Lung (tissue), 17 donors: ENCODE measurements at places on chromosomes 5 and 9. TPM values are rescaled to one million over a fixed set of nuclear protein-coding genes. Genes with fewer than 3 reads are reported as not detected.

DNA sequence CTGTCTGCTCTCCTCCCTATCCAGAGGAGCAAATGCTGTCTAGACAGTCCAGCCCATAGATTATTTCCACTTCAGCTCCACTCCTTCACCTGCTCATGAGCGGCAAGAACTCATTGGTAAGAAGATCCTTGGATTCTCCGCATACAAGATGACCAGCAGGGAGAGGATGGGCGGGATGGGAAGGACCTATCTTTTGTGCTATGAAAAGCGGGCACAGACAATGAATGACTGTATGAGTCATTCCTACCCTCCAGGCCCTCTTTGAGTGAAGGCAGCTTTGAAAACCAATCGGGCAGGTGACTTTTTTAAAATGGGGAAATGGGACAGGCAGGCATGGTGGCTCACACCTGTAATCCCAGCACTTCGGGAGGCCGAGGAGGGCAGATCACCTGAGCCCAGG, 49.4 kb downstream of the SMIM23 start:
- no peak for DNase-seq

DNA sequence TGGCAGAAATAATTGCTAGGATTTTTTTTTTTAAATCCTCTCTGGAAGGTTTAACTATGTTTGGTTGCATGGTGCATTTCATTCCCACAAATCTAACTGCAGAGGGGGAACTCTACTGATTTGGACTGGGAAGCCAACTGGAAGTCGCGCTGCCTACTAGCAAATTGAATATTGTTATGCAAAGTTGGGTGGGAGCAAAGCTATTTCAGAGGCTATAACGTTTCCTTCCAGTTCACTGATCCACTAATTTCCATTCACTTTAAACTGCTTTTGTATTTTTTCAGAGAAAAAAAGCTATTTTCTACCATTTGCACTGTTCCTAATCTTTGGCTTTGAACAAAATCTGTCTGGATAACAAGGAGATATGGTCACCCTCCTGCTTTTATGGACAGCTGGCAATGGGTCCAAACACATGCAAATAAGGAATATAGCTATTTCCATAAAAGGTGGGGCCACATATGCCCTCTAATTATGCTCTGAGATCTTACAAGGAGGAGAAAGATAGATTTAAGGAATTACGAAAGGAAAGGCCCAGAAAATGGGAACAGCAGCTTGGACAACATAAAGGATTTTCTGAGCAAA, 40.1 kb downstream of the MACIR start:
- no peak for DNase-seq

The TSPAN17 gene
- total RNA-seq = 37.4 TPM

DNA sequence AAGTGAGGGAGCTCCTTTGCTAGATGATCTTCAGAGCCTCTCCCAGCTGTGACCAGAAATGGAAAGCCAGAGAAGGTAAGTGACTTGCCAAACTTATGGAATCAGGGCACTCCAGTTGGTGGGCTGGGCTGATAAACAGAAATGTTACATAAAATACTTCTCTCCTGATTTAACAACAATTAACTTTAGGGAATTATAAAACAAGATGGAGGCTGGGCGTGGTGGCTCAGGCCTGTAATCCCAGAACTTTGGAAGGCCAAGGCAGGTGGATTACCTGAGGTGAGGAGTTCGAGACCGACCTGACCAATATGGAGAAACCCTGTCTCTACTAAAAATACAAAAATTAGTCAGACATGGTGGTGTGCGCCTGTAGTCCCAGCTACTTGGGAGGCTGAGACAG, 899 bp upstream of the MED10 start:
- DNase-seq = no peak

DNA sequence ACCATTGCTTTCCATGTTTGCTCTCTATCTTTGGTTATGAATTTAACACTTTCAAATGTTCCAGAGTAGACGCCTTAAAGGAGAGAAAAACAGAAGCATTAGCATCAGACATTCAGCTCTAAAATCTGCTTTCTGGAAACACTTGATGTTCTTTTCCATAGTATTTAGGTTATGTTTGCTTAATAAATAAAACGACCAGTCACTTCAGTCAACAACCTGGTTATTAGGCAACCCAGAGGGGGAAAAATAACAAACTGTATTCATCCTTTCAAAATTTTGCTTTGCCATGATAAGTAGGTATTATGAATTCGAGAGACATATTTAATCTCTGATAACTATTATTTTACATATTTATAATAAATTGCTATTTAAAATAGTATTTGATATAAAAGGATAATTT, 1044.7 kb downstream of the CDH9 start:
- no peak for DNase-seq

DNA sequence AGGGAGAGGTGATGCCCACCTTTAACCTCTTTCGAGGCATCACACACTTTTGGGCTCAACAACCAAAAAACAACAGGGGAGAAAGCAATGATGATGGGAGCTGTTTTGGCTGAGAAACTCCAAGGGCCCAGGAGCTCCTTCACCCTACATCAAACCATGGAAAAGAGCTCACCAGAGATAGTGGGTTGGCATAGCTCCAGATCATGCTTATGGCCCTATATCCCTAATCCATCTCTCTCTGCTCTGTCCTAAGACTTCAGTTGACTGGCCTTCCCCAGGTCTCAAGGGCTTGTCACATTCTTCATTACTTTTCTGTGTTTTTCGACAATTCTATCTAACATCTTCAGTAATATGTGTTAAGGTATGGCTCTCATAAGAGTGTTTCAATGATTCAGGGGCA, 5.7 kb upstream of the CTSL start:
- no peak for DNase-seq
